Neural crest cell (in vitro differentiated cells): ENCODE measurements at places on chromosomes 13 and 19. TPM values are rescaled to one million over a fixed set of nuclear protein-coding genes. Genes with fewer than 3 reads are reported as not detected.

- peaks cover 4% of the 10 kb centered on the region for H3K36me3 ChIP-seq
- H3K4me3 ChIP-seq, result no peak overlapping the region
- no peaks in the 10 kb centered on the region for H3K4me1 ChIP-seq
- no peak overlapping the region for H3K27ac ChIP-seq
- H3K27me3 ChIP-seq, result no peaks in the 10 kb centered on the region
- no peak for DNase-seq
These were observed 19.8 kb downstream of the EPN1 start for GRCh38 chr19:55694656-55695491.

DNA sequence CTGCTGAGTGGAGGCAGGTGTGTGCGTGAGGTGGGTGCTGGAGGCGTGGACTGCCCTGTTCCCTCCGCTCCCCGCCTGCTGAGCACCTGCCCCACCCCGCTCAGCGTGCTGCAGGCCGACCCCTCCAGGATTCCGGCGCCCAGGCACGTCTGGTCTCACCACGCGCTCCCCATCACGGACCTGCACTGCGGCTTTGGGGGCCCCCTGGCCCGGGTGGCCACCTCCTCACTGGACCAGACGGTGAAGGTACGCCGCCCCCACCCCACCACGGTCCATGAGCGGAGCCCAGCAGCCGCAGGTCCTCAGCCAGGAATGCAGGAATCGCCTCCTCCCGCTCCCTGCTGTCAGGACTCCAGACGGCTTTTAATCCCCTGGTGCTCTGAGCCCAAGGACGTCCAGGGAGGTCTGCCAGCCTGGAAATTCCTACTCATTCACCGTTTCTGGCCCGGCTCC lies 6.0 kb downstream of the WDR18 start:
- peaks cover 4% of the 10 kb centered on the region for H3K27me3 ChIP-seq
- peaks cover 2% of the 10 kb centered on the region for H3K36me3 ChIP-seq
- DNase-seq, result no peak
- H3K4me1 ChIP-seq, result peaks cover 5% of the 10 kb centered on the region

GRCh38 chr19:13984186-13984585 lies 21.9 kb downstream of the RFX1 start:
- no peak for DNase-seq
- H3K4me1 ChIP-seq, result peaks cover 6% of the 10 kb centered on the region
- H3K36me3 ChIP-seq, result no peaks in the 10 kb centered on the region
- H3K4me3 ChIP-seq, result no peak overlapping the region

DNA sequence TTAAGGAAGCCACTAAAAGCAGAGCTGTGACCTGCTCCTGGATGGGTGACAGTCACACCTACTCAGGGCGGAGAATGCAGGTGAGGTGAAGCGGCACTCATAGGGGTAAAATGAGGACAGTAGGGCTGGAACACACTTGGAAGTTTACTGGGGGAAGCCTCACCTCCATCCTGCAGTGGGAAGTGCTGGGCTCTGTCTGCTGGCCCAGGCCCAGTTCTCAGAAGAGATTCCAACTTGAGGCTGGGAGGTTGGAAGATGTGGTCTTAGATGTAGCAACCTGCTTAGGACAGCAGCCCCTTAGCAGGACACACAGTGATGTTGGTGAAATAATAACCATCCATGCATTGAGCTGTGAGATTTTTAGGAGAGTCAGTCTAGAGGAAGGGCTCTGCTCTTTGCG lies 4.6 kb downstream of the MEDAG start:
- H3K36me3 ChIP-seq, result no peaks in the 10 kb centered on the region
- no peak overlapping the region for H3K4me3 ChIP-seq
- peak overlapping the region; percentile 19 for H3K27ac ChIP-seq
- peaks cover 14% of the 10 kb centered on the region for H3K4me1 ChIP-seq

GRCh38 chr13:44040070-44040817 lies 160.5 kb downstream of the LACC1 start:
- no peak overlapping the region for H3K4me3 ChIP-seq
- no peak overlapping the region for H3K27ac ChIP-seq
- peaks cover 14% of the 10 kb centered on the region for H3K4me1 ChIP-seq
- no peak for DNase-seq
- H3K27me3 ChIP-seq, result no peaks in the 10 kb centered on the region

- H3K27ac ChIP-seq, result peak overlapping the region; percentile 51
- H3K36me3 ChIP-seq, result peaks cover 30% of the 10 kb centered on the region
- H3K4me1 ChIP-seq, result peaks cover 29% of the 10 kb centered on the region
- DNase-seq, result no peak
These were observed 41.2 kb downstream of the RUBCNL start for GRCh38 chr13:46345866-46346265.

DNA sequence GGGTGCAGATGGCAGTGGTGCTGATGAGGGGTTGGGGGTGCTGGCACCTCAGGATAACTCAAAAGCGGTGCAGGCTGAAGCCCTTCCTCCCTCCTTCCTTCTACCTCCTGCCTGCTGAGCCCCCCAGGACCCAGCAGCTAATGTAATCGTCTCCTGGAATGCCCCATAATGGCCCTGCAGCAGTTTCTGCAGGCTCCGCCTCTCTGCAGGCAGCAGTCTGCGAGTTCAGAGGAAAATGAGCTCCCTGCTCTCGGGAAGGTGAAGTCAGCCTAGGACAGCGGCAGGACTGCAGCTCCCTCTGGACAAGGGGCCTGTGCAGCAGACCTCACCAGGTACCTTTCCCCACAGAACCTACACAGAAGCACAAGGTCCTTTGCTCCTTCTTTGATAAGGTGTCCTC lies 130.9 kb downstream of the ZDHHC20 start:
- peaks cover 5% of the 10 kb centered on the region for H3K4me1 ChIP-seq
- no peak for DNase-seq
- peaks cover 28% of the 10 kb centered on the region for H3K27me3 ChIP-seq

DNA sequence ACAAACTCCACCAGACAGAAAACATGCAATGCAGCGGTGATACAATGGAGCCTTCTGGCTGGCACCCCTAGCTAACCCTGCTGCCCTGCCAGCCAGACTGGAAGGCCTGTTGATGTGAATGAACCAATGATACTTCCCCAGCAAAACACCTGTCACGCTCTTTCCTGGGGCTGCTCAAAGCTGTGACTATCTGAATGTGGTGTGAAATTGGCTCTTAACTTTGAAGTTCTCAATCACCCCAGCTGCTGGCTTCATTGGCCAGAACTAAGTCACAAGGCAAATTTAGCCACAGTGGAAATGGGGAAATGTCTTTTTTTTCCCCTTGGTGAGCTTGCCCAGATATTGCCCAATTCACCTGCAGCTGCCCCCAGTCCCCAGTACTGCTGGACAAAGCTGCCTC lies 147.3 kb downstream of the SLC7A1 start:
- DNase-seq, result no peak
- H3K4me3 ChIP-seq, result no peak overlapping the region
- no peaks in the 10 kb centered on the region for H3K36me3 ChIP-seq
- H3K27me3 ChIP-seq, result peaks cover 9% of the 10 kb centered on the region
- H3K4me1 ChIP-seq, result no peaks in the 10 kb centered on the region

GRCh38 chr19:40245506-40246128 lies 19.1 kb upstream of the CCNP start:
- H3K27me3 ChIP-seq, result no peaks in the 10 kb centered on the region
- peaks cover 11% of the 10 kb centered on the region for H3K4me1 ChIP-seq
- no peak for DNase-seq
- no peaks in the 10 kb centered on the region for H3K36me3 ChIP-seq
- no peak overlapping the region for H3K4me3 ChIP-seq
- peak overlapping the region; percentile 27 for H3K27ac ChIP-seq

- DNase-seq, result no peak
- H3K4me3 ChIP-seq, result no peak overlapping the region
- no peaks in the 10 kb centered on the region for H3K36me3 ChIP-seq
- no peak overlapping the region for H3K27ac ChIP-seq
- H3K27me3 ChIP-seq, result peaks cover 41% of the 10 kb centered on the region
These were observed 24.6 kb downstream of the CCNE1 start for GRCh38 chr19:29836409-29836825.

DNA sequence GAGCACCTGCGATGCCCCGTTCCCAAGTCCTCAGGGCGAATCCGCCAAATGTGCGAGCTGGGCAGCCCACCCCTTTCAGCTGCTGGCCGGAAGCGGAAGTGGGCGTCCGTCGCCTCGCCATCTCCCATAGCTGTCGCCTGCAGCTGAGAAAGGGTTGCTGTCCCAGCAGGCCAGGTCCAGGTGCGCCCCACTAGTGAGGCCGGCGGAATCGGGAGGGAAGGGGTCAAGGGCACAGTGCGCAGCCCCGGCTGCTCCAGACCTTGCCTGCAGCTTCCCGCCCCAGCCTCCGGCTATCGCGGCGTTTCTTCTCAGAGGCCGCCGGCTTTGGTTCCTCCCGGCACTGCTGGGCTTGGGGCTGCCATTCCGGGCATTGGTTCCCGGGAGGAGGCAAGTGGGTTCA lies at the start of gene ZNF177:
Gene ZNF177 (plus strand): TSS at position 109 of the 400 bp plus-strand sequence. CDS start 15,299 bp downstream, outside the sequence.
- no peak for DNase-seq
- no peak within 1 kb of the TSS for H3K27ac ChIP-seq
- no peak within 1 kb of the TSS for H3K4me3 ChIP-seq
- no peaks in the 10 kb centered on the region for H3K4me1 ChIP-seq
- H3K27me3 ChIP-seq, result no peaks in the 10 kb centered on the region
- peaks cover 66% of the 10 kb centered on the region for H3K36me3 ChIP-seq

ZNF541 gene
- total RNA-seq, result not detected in 2 replicates

FAM187B gene
- total RNA-seq, result not detected in 2 replicates

MRPL57 gene
- total RNA-seq, result 27.5 and 27.9 TPM in 2 replicates
